DMS 273 treated with DMSO at 0.1 percent for 48 hours (cell line): ENCODE measurements at places on chromosomes 7 and 10.
A peak's percentile ranks its signal among the peaks of the same experiment; 100 is the strongest.

- DNase-seq, result no peak
Measured at GRCh38 chr10:59216178-59216869, 39.9 kb downstream of the PHYHIPL start.

GRCh38 chr7:42029405-42029804, 207.6 kb downstream of the GLI3 start:
- DNase-seq, result no peak

DNA sequence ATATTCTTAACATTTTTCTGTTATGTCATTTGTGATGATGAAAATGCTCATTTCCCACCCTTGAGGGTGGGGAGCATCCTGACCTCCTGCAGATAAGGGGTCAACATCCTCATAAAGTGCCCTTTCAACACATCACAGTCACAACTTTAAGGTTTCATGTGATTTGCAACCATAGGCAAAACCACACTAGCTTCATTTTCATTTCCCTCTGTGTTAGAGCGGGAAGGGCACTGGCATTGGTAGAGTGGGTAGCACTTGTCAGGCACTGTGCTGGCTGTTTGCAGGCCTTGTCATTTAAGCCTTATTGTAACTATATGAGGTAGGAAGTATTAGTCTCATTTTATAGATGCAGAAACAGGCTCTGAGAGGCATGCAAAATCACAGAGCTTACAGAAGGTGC, 39.8 kb downstream of the PSMC2 start:
- no peak for DNase-seq

DNA sequence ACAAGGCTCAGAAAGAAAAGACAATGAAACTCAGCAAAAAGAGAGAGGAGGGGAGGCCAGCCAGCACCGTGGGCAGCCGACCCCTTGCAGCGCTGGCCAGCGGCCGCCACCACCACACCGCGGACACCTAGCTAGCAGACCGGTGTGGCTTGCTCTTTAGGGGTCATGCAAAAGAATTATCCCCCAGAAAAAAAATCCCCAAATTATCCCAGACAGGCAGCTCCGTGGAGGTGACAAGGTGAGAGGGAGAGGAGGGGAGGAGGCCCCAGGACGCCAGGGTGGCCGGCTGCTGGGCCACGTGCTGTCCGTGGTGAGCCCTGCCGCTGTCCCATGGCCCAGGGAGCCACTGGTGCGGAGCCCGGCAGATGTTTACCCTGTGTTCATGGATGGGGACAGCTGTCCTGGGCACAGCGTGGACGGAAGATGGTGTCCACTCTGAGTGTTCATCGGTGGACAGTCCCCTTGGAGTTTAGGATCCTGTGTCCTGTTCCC, 16.5 kb downstream of the YKT6 start:
- DNase-seq, result no peak

DNA sequence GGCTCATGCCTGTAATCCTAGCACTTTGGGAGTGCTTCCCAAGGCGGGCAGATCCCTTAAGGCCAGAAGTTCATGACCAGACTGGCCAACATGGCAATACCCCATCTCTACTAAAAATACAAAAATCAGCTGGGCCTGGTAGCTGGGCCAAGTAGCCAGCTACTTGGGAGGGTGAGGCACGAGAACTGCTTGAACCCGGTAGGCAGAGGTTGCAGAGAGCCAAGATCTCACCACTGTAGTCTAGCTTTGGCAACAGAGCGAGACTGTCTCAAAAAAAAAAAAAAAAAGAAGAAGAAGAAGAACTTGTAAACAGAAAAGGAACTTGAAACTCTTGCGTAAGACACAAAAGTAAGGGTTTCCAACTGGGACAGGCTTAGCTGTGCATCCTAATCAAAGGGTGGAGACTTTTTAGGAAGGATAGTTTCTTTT, 5.6 kb upstream of the IFIT2 start:
- DNase-seq, result no peak

GRCh38 chr10:132616170-132616995, 78.8 kb downstream of the INPP5A start:
- DNase-seq, result no peak

DNA sequence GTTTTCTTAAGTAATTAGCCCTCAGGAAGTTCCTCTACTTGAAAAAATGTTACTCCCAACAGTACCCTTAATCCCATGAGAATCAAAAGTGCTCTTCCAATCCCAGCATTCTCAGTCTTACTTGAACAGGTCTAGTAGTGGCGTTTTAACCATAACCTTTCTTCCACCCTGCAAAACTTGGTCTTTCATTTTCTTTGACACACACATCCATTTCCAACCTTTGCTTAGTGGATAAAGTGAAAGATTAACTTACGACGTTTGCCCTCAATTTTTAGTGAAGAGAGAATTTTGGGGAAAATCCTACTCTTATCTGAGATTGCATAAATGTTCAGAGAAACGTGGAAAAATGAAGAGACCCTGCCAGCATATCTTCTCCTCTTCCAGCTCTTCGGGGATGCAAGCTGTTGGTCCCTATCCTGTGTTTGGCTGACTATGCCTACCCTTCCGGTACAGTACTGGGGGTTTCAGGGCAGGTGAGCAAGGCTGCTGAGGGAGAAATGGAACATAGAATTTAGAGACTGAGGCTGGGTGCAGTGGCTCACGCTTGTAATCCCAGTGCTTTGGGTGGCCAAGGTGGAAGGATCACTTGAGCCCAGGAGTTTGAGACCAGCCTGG, 18.8 kb downstream of the WBP1L start:
- no peak for DNase-seq

DNA sequence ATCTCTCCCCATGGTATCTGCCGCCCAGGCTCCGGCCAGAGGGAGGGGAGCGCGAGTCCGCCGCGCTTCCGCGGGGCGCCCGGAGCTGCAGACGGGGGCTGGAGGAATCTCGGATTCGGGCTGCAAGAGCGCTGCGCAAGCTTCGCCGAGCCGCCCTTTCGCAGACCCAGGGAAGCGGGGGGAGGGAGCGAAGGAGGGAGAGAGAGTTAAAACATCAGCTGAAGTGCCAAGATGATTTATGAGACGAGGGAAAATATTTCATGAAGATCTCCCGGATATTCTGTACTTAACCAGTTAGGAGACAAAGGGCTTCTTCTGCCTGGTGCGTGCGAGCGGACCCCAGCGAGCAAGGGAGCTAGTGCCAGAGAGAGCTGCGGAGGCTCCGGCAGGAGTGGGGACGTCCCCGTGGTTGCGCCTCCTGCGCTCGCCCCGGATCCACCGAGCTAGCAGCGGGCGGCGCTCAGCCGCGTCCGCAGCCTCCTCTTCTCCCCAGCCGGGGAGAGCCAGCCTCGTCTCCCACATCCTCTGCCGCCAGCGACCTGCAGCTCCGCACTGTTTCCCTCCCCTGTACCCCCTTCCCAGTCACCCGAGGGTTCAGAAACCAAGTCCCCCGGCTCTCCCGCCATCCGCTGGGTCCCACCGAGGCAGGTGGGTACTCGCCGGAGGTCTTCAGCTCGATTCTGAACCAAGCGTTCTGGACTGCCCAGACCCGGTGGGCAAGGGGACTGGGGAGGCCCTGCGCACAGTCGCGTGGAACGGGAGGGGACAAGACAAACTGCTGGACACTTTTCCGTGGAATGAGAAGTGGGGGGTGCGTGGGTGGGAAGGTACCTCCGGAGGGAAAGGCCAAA, 1.0 kb upstream of the PAX2 start:
- no peak for DNase-seq

DNA sequence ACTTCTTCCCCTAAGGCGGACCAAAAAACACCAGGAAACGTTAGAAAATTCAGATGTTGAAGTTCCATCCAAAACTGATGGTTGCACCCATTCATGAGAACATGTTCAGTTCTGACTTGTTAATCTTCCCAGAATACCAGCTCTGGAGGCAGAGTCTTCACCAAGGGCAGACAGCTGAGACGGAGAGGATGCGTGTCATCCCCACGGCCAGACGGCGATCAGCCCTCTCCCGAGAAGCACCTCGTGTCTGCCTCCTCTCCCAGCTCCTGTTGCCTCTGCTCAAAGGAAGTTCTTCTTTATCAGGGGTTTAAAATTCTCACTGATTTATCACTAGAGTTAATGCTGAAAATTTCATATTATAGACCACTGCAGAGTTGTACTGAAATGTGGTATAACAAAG, 269.7 kb downstream of the ZMYND11 start:
- no peak for DNase-seq

DNA sequence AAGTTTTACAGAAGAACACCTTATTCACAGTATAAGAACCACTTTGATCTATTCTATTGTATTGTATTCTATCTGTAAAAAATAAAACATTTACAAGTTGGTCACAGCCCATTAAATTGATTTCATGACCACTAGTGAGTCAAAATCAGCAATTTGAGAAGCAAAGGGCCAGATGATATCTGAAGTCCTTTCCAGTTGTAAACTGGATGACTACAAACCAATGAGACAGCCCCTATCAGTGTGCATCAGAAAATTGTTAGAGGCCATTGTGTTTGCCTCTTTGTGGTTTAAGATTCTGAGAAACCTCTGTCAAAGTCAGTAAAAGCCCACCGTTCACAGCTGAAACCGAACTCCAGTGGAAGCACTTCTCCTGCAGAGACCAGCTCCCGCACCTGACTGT, 54.8 kb downstream of the TBXAS1 start:
- DNase-seq, result no peak

DNA sequence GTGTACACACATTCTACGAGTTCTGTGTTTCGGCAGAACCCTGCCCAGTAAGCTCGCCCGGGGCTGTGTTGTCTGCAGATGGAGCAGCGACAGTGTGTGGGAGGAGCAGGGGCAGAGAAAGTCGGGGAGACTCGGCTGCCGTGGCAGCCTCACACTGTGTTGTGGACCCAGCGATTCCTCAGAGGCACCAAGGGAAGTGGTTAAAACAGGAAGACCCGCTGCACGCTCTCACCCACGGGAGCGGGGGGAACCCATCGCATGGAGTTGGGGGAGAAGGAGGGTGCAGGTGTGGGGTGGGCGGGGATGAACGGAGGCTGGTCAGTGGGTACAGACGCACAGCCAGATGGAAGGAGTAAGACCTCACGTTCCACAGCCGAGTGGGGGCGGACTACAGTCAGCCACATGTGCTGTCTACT, 250.2 kb downstream of the ELFN1 start:
- DNase-seq, result no peak

GRCh38 chr7:130948822-130949221, 214.8 kb upstream of the KLF14 start:
- no peak for DNase-seq

- no peak for DNase-seq
Measured at GRCh38 chr7:106178593-106179134, 66.6 kb upstream of the SYPL1 start.

DNA sequence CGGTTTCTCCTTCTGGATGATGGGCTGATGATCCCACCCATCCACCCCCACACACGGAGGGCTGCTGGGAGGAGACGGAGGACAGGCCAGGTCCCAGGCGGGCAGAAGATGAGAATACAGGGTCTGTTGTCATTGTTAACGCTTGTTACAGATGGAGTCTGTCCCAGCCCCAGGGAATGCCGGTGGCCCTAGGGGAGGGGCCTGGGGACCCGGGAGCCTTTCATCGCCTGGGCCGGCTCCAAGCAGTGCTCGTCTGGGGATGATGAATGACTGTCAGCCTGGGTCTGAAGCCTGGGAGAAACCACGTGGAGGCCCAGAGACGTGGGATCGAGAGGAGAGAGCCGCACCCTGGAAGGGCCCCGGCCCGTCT, 69.2 kb downstream of the UNCX start:
- no peak for DNase-seq

DNA sequence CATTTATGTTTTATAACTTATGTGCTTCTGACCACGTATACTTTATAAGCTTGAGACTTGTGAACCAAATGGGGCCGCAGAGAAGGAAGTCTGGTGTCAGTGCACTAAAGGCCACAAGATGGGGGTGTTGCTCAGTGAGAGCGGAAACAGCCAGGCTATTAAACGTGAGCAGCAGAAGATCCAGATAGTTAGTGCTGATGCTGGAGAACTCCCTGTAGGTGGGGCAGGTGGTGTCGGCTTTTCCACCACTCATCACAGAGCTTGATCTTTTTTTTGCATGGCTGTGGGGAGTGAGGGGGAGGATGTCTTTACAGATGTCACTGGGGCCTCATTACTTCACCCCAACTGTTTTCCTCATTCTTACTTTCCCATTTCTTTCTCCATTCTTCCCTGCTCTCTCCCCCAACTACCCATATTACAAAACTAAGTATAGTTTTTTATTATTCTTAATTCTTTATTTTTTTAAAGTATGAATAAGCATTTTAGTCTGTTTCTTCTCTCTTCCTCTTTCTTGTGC, 34.7 kb downstream of the ACADSB start:
- DNase-seq, result peak; percentile 15

GRCh38 chr10:5297466-5297865, 67.3 kb upstream of the UCN3 start:
- no peak for DNase-seq

- no peak for DNase-seq
Measured at GRCh38 chr10:124691002-124691401, 53.2 kb downstream of the FAM53B start.

GRCh38 chr10:35259769-35260397, 76.4 kb upstream of the CCNY start:
- no peak for DNase-seq

DNA sequence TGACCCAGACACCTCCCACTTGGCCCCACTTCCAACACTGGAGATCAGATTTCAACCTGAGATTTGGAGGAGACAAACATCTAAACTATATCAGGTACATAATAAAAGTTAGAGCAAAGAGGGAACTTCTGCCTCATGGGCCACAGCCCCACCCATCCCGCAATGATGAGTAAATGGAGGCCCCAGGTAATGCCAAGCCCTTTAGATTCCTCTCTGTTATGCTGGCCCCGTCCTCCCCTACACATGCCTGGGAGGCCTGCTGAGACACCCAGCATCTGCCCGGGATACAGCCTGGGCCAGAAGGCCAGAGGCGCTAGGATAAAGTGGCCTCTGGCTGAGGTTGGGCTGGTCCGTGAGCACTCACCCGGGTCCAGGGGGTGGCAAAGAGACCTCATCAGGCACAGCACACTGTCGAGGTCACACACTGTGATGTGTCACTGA, 185.5 kb upstream of the SH2B2 start:
- no peak for DNase-seq

GRCh38 chr7:83509255-83510021, 139.5 kb downstream of the SEMA3E start:
- no peak for DNase-seq

- no peak for DNase-seq
Measured at GRCh38 chr7:42914009-42914408, 2.1 kb upstream of the C7orf25 start.

GRCh38 chr10:29034592-29034991, 254.3 kb upstream of the LYZL1 start:
- no peak for DNase-seq

GRCh38 chr10:23046027-23046426, 49.4 kb upstream of the MSRB2 start:
- DNase-seq, result no peak

- DNase-seq, result no peak
Measured at GRCh38 chr7:21185653-21186265, 242.1 kb upstream of the SP4 start.

DNA sequence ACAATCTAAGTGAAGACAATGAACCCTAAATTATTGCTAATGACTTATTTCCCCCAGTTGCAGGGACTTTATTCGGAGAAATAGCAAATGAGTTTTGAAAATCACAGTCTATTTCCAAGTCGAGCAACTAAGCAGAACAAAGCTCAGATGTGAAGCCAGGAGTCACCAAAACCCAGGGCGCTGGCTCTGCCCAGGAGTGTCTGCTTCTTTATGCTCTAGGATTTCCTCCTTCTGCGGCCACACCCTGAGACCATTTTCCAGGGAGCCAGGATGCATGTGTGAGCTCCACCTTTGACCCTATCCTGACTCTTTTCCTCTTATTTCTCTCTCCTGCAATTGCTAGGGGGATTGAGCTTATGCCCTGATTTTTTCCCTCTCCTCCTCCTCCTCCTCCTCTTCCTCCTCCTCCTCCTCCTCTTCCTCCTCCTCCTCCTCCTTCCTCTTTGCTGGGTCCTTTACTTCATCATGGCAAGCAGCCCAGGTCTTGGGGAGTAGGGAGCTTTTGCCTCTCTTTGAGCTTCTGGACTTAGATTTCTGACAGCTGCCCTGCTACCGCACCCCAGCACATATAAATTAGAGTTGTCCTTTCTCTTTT, 234.4 kb downstream of the ARL4A start:
- no peak for DNase-seq
